ENCODE measurements at places on chromosomes 6 and 20. TPM values are rescaled to one million over a fixed set of nuclear protein-coding genes. Genes with fewer than 3 reads are reported as not detected.

DNA sequence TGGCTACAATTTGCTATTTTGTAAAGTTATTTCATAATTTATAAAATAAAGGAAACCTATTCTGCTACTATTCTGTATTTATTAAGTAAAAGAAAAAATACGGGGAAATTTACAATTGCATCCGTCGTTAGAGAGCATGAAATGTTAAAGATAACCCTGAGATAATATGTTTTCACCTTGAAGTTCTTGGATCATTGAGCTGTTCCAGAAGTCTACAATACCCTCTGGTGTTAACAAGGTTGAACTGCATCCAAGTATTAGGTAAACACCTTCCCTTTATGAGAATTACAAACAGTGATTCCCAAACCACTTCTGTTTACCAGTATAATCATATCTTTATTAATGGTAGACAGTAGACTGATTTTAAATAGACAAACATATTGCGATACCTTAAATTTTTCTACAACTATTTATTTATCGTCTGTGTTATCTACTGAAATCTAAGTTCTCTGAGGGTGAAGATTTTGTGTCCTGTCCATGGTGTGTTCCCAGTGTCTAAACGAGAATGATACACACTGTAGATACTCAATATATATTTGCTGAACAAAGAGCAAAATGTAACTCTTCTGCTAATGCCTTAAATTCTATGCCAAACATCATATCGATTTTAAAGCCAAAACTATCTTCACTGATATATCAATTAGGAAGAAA, 28.2 kb downstream of the TBC1D32 start:
- peak; percentile 10 for DNase-seq

DNA sequence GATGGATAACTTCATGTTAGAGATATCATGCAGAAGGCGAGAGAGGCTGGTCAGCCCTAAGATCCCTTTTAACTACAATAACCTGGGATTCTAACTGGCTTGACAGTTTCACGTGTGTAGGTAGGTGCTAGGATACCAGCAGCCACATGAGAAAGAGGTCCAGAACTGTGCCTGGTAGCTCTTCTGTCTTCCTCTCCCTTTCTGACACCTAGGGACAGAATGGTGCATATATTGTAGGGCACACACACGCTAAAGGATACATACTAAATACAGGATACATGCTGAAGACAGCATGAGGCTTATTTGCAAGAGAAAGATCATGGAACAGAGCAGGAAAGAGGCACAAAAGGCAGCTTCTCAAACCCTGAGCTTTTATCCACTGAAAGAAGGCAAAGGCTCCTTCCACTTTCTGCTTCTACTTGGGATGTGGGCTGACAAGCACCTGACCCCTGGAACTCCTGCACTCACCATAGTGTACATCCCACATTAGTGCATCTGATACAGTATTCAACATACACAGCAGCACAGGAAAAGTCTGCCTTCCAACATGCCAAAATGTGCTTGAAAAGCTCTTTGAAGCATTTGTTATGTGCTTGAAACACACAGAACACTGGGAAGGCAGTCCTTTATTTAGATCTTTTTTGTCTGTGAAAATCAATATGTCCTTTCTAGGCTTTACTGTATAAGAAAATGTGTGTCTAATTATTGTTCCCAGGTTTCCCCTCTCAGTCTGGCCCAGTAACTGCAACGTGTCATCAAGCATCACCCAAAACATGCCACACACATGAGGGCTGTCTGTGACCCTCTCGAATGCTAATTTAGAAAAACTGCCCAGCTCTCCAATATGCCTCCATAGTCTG, 3.2 kb downstream of the SLC22A23 start:
- DNase-seq = no peak

- DNase-seq = peak; percentile 57
Observed at GRCh38 chr20:38674092-38674764, 50.1 kb upstream of the SLC32A1 start.

- peak; percentile 71 for DNase-seq
Observed at GRCh38 chr6:135527960-135528249, 30.4 kb upstream of the AHI1 start.

Gene SNTA1
- polyA plus RNA-seq = 31.6 TPM
